Tibial nerve (tissue), 4 donors: ENCODE measurements at places on chromosomes 3 and 15.
A peak's percentile ranks its signal among the peaks of the same experiment; 100 is the strongest.

- no peak for DNase-seq
These were observed 29.7 kb downstream of the WHAMM start for GRCh38 chr15:82839136-82839535.

- no peak for DNase-seq
These were observed 74.8 kb upstream of the POMGNT2 start for GRCh38 chr3:43180694-43181093.

DNA sequence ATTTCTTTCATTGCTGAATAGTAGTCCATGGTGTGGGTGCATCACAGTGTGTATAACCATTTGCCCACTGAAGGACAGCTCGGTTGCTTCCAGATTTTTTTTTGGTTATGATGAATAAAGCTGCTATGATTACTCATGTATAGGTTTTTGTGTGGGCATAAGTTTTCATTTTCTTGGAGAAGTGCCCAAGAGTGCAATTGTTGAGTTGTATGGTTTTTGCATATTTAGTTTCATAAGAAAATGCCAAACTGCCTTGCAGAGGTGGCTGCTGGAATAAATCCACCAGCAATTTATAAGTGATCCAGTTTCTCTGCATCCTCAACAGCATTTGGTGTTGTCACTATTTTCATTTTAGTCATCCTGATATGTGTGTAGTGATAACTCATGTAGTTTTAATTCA, 8.4 kb upstream of the SPESP1 start:
- no peak for DNase-seq

- no peak for DNase-seq
These were observed 13.2 kb upstream of the CNTN6 start for GRCh38 chr3:1079662-1080061.

GRCh38 chr15:29062626-29063025, 176.9 kb downstream of the APBA2 start:
- DNase-seq: no peak

DNA sequence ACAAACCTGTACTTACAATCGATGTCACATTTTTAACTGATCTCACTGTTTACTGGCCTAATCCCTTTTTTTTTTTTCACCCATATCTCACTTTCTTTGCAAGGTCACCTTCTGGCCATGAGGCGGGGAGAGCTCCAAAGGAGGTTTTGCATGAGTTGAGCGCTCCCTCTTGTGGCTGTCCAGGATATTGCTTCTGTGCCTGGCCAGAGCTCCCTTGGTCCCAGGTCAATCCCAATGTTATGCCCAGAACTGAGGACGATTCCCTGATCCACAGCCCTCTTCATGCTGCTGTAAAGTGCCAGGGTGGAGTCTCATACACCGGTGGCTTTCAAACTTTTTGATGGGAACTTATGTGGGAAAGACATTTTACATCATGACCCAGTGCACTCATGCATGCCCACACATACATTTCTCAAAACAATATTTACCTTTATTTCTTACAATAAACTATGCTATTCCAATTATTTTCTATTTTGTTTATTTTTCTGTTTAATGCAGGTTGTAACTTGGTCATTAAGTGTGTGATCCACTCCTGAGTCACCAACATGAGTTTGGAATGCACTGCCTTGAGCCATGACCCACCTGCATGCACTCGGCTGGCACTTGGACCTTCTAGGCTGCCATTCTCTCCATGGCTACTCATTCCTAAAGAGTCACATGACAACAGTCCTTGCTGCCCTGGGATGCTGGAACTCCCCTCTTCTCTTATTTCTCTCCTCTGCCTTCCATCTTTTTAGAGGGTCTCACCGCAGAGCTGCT, 9.6 kb upstream of the SST start:
- peak; percentile 90 for DNase-seq

- DNase-seq: no peak
These were observed 89.1 kb downstream of the OSBPL10 start for GRCh38 chr3:31891876-31892455.

DNA sequence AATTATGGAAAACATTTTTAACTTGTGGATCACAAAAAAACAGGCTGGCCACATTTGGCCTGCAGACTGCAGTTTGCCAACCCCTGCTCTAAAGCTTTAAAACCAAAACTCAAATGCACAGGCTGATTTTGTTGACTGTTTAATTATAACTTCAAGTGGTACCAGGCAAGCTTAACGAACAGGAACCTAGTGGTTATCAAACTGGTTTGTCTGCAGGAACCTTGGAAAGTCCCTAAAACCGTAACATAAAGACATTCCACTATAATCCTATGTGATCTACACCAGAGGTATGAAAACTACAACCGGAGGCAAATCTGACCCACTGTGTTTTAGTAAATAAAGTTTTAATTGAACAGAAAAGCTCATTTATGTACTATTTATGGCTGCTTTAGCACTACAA, 52.4 kb downstream of the TBL1XR1 start:
- DNase-seq: no peak

GRCh38 chr3:94036909-94037507, 8.6 kb upstream of the STX19 start:
- DNase-seq: no peak

DNA sequence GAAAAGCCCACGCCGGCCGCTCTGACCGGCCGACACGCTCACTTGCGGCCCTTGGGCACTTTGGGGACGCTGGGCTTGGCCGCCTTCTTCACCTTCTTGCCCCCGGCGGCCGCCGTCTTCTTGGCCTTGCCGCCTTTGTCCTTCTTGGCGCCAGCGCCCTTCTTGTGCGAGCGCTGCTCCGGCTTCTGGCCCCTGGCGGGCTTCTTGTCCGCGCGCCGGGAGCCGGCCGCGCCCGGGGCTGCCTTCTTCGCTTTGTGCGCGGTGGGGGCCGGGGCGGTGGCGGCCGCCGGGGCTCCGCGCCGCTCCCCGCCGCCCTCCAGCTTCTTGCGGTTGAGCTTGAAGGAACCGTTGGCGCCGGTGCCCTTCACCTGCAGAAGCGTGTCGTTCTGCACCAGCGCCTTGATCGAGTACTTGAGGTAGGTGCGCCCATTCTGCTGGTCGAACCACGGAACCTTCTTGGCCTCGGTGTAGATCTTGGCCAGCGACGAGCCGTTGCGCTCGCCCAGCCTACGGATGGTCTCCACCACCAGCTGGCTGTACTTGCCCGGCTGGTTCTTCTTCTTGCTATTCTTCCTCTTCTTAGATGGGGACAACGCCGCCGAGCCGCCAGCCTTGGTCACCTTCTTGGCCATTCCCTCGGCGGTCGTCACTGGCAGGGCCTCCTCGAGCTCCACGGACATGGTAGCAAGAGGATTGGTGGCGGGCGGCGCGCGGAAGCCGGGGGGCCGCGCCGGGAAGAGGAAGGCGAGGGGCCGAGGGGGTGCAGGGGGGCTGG, 36.7 kb downstream of the HMCES start:
- DNase-seq: no peak

DNA sequence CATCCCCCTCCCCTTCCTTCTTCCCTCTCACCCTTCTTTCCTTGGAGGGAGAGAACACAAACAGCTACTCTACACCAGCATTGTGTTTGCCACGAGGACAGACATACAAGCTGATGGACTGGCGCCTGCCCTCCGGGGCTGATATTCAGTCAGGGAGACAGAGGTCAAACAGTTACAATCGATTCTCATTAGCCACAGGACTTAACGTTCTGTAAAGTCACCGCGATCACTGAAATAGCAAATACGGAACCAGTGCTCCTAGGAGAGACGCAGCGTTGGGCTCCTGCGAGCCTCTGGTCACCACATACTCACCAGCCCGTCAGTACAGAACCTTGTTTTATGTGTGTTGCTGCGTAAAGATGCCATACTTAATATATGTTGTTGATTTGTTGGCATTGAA, 108.8 kb downstream of the LRRK1 start:
- no peak for DNase-seq

DNA sequence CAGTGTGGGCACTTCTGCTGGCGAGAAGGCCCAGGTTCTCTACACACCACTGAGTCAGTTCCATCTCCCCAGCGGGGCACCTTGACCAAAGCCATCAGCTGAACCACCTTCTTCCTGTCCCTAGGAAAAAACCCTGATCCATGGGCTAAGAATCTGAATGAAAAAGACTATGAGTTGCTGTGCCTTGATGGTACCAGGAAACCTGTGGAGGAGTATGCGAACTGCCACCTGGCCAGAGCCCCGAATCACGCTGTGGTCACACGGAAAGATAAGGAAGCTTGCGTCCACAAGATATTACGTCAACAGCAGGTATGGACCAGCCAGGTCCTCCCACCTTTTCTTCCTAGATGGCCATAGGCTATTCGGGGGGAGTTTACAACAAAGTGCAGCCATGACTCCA, 29.1 kb downstream of the TF start:
- DNase-seq: no peak

GRCh38 chr15:39666677-39667076, 85.8 kb downstream of the THBS1 start:
- no peak for DNase-seq

GRCh38 chr3:116067326-116067725, 378.0 kb downstream of the LSAMP start:
- no peak for DNase-seq

GRCh38 chr15:97598353-97598798, 362.1 kb upstream of the ARRDC4 start:
- DNase-seq: no peak

DNA sequence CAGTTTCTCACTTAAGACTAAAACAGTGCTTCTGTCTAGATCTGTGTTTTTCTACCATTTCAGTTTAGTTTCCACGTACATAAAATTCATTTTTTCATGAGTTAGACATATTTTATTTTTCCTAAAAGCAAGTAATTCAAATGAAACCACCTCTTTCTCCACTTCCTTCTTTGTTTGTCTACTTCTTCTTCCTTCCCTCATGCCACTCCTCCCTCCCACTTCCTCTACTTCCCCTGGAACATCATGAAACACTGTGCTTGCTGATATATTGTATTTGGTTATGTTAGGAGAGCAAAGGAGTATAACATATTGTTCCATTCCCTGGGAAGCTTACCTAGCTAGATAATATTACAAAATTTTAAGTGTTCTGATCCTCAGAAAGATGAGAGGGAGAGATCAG, 36.7 kb upstream of the GOLGA8B start:
- no peak for DNase-seq

DNA sequence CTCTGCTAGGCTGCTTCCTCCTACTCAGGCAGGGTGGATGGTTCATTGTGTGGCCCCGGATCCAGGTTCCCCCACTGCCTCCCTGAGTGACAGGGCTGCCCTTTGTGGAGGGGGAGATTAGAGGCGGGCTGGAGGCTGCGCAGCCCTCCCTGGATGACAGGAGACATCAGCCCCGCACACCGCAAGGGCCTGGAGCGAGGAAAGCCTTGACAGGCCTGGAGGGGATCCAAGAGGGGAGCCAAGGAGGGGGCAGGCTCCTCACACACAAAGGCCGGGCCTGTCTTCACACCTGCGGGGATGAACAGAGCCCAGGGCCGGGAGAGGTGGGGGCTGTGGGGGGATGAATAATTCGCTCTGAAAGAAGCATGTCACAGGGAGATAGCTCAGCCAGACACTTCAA, 72.9 kb downstream of the RPN1 start:
- DNase-seq: no peak

- DNase-seq: no peak
These were observed 873.5 kb downstream of the OTOL1 start for GRCh38 chr3:162370141-162370540.

DNA sequence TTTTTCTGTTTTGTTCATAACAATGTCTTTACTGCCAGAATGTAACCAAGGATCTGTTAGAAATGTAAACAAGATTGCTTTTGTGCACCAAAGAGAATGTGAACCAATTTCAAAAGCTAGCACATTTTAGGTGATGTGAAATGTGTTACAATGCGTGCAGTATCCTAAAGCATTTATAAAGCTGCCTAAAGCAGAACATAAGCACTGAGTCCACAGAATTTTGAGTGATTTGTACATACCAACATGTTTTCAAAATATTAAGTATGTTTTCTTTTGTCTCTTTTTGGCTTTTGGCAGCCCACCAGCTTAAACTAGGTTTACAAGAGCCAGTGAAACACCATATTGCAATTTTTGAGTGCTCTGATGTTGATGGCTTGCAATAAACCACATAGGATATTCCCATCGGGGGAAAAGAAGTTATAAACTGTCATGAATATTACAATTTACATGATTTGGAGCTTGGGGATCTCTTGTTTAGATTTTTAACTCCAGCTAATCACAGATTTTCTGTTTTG, 364.0 kb downstream of the ZIC1 start:
- DNase-seq: no peak

DNA sequence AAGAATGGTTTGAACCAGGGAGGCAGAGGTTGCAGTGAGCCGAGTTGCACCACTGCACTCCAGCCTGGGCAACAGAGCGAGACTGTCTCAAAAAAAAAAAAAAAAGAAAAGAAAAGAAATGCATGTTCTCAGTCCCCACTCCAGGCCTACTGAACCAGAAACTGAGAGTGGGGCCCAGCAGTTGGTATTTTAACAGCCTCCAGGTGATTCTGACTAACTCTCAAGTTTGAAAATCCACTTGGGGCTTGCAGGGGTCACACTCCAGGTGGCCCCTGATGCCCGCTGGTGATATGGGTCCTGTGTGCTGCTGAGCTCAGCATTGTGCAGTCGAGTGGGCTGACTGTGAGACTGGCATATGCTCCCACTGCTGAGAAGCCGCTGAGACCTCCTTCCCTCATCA, 133.7 kb upstream of the C2CD4B start:
- no peak for DNase-seq

- DNase-seq: no peak
These were observed 309.1 kb upstream of the ICE2 start for GRCh38 chr15:60787837-60788691.

DNA sequence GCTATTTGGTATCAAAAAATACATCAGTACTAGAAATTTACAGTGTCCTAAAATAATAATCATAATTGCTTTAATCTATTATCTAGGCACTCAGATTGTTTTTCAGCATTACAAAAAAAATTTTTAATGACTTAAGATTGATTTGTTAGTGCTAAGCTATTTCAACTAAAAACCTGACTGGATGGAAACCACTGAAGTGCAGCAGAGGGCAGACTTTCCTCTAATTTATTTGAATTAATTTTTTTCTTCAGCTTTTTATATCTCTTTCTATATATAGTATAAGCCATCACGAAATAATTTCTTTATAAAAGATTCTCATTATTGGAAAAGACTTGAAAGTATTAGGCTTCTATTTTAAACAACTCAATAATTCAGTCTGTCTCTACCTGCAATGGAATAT, 131.4 kb downstream of the IQCH start:
- no peak for DNase-seq

GRCh38 chr3:110686701-110687100, 384.9 kb upstream of the NECTIN3 start:
- DNase-seq: no peak

DNA sequence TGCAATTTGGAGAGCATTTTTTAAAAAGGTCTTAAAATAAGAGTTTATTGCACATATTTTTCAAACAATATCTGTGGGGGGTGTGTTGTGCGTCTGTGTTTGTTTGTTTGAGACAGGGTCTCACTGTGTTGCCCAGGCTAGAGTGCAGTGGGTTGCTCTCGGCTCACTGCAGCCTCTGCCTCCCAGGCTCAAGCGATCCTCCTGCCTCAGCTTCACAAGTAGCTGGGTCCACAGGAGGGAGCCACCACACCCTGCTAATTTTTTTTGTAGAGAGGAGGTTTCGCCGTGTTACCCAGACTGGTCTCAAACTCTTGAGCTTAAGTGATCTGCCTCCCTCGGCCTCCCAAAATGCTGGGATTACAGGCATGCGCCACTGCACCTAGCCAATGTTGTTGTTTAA, 2.7 kb downstream of the MLF1 start:
- no peak for DNase-seq
